Vagina (tissue), 2 donors: ENCODE measurements at places on chromosomes 6 and 20.

DNA sequence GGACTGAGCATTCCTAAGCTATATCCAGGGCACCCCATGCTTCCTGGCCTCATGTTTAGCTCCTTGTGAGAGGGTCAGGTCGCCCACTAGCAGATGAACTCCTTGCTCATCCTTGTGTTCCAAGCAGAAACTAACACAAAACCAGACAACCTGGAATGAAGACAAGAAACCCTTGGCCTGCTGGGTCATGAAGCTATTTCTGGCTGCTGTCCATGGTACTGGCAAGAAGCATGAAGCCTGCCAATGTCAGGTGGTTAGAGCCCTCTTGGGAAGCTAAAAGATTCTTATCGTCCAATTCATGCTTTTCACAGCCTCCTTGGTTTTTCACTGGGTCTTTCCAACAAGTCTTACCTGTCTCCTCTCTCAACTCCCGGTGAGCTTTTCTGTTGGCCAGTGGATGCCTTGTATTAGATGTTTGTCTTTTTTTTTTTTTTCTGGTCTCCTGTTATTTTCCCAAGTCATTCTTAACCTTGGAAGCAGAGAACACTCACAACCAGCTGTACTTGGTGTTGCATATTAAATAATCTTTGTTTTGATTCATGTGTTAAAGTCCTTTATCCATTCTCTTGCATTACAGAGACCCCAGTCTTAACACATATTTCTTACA is 180.3 kb downstream of the ANKRD60 start:
- DNase-seq: no peak

DNA sequence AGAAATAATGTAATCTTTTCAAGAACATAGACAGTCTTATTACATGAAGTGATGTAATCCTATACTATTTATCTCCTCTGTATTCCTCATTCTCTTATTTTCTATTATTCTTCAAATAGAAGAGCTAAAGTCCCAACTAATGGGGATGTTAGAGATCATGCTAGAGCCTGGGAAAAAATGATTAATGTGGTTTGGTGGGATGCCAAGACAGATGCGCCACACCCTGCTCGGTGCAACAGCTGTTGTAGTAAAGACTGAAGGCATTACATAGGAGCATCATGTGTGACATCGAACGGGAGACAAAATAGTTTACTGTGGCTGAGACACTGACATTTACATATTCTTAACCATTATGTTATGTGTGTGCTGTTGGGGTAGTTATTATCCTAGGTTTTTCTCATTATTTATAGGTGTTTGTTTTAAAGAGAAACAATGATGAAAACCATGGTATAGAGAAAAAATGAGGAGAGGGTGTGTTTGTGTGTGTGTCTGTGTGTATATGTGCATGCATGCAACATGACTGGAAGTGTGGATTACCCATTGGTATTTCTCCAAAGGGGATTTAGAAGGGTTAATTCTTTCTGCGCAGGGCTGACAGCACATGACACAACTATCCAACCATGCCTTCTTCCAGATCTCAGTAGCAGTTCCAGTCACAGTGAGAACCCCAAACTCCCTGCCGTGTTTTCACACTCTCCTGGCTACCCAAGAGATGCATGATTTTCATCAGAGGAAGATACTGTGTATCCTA is 155.3 kb downstream of the EYA4 start:
- no peak for DNase-seq

DNA sequence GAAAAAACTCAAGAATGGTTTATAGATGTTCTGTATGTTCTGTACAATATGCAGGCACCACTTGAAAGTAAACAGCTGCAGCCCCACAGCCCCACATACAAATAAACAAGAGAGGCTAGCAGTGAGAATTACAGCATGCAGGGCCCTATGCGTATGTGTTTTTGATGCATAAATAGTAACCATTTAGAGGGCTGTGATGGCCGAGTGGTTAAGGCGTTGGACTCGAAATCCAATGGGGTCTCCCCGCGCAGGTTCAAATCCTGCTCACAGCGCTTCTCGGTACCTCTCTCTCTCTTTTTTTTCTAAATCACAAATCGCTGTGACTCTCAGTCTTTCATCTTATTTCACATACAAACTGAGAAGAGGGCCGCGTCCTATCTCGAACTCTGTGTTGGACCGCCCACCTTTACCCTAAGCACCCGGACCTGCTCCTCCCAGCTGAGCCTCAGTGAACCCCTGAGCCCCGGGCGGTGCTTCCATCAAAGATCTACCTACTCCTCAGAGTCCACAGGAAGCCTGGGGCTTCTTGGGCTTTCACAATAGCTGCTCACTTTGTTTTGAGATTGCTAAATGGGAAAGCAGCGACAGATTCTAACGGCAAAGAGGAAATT is 37.7 kb upstream of the PRSS16 start:
- no peak for DNase-seq

DNA sequence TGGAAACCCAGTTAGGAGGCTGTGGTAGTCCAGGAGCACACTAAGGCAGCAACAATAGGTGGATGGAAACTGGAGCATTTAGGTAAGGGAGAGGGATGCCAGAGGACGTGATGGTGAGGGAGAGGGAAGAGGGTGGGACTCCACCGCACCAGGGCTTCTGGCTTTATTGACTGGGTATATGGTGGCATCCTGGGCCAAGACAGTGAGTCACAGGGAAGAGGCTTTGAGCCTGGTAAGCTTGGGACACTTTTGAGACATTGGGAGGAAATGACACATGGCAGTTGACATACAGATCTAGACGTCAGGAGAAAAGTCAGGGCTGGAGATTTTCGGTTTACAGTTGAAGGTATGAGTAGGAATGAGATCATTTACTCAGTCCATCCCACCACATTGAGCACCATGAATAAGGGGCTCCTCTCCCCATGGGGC is 14.9 kb downstream of the NT5E start:
- DNase-seq: no peak

- DNase-seq: no peak
These were observed 558.9 kb downstream of the PKHD1 start for GRCh38 chr6:51528556-51528955.

- DNase-seq: no peak
These were observed 60.8 kb downstream of the OGFRL1 start for GRCh38 chr6:71349395-71349794.

GRCh38 chr6:20692023-20692422 is 157.8 kb downstream of the CDKAL1 start:
- no peak for DNase-seq

- DNase-seq: no peak
These were observed 80.9 kb upstream of the AFDN start for GRCh38 chr6:167745670-167746389.

DNA sequence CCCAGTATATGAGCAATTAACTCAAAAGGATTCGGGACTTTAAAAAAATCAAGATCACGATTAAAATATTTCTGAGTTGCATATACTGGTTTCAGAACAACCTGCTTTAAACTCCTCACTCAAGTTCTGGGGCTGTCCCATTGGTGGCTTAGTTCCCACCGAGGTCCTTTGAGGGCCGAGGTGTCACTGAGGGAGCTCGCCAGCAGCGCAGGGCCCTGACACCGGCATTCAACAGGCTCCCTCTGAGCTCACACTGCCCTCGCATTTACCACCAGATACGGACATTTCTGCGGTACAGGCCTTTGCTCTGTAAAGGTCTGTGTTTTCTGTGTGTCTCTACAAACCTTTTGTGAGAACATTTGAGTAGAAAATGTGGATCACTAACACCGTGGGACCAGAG is 24.4 kb upstream of the BNIP5 start:
- DNase-seq: no peak

GRCh38 chr6:26452631-26453235 is 5.0 kb upstream of the BTN2A1 start:
- DNase-seq: no peak

DNA sequence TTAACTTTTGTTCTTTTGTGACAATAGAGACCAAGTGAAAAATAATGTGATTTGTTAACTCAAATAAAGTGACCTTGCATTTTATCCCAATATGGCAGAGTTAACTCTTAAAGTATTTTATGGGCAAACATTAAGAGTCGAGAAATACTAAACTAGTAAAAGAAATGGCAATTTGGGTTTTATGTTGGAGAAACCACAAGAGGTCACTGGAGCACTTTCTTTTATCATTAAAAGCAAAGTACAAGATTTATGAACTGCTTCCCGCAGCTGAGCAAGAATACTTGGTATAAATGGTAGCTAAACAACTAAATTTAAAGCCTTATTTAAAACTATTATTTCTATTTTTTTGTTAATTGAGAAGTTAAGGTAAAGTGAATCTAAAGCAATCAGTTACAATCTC is 33.5 kb upstream of the MCM9 start:
- no peak for DNase-seq

- no peak for DNase-seq
These were observed 13.4 kb downstream of the NAPB start for GRCh38 chr20:23407781-23408464.

DNA sequence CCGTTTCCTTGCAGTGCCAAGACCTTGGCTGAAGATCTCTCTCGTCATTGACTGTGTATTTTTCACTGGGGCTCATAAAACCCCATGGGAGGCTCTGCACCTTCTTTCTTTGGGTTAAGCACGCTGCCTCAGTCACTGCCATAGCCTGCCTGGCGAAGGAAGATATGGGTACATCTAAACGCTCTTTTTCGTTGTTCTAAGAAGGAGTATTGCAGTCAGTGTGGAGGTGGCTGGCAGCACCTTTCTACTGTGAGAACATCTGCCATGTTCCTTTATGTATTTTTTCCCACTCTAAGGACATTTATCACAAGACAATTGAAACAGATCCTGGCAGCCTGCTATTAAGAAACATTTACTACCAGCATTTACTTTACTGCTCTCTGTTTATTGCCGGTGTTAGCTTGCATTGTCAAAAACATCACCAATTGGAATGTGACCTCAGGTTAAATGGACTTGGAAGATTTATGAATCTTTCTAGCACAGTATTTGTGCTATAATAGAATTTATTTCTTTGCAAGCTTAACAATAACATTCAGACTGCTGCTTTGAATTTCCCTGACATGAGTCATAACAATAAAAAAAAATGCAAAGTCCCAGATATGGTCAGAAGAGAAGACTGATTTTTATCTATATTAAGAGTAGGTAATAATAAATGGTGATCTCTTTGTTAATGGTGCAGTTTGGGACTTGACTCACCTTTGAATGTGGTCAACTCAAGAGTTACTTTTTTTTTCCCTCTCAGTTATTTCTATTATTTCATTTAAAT is 62.2 kb upstream of the CLDN20 start:
- DNase-seq: no peak

DNA sequence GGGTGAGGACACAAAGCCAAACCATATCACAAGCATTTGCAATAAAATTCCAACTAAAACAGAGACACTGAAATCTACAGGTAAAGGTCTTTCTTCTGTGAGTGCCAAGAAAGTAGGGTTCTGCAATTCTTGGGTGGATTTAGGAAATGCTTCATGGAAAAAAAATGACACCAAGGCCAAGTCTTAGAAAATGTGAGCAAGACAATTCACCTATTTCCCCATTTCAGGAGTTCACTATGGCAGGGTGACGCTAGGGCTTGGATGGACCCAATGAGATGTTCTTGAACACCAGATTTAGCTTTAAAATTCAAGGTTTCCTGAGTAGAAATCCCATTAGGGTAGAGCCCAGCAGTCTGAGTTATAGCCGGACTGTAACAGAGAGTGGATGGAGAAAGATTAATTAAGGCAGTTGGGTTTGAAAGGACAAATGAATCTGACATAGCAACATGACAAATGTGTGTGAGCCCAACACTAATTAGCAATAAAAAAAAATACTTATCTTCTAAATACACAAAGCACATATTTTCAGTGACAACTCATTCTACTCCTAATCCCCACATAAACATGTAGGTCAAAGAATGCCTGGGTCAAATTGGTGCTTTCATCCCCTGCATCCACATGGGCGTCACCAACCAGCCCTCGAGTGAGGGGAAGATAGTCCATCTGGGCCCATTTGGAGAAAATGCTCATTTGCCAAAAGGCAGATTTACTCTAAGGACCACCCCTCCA is 180.4 kb upstream of the JARID2 start:
- DNase-seq: no peak

- no peak for DNase-seq
These were observed 57.1 kb downstream of the AGPAT4 start for GRCh38 chr6:161216616-161217205.

- no peak for DNase-seq
These were observed 98.5 kb downstream of the HDGFL1 start for GRCh38 chr6:22667855-22668254.

- DNase-seq: no peak
These were observed 14.7 kb upstream of the IPCEF1 start for GRCh38 chr6:154371281-154371680.

DNA sequence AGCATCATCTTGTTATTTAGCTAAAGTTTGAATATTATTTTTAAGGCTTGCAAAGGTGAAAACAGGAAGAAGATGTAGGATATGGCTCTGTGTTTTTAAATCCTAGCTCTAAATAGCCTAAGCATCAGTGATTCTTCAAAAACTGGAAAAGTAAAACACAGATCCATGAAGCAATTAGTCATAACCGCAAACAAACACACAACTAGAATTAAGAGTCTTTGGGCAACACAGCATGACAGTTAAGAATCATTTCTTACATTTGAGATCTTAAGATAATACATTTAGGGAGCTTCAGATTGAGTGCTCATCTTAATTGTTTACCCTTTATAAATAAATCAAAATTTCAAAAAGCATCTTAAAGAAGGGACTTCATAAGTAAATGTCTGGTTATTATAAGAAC is 115.8 kb upstream of the MAP7 start:
- no peak for DNase-seq

DNA sequence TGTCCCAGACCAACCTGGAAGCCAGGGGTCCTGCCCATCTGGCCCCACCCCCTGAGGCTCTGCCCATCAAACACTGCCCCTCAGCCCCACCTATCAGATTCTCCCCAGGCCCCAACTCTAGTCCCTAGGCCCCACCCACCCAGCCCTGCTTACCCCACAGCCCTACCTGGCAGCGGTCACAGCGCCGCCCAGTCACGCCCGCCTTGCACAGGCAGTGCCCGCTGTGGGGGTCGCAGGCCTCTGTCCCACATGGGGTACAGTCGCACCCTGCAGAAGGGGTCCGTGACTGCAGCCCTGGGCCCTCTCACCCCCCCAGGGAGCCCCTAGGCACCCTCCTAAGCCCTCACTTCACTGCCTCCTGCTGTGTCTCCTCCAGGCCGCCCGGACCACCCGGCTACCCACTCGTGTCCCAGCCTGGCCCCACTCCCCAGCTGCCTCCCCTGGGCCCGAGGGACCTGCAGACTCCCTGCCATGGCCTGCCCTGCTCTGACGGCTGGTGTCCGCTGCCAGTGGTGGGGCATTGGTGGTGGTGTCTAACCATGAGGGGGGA is 19.8 kb downstream of the ADRM1 start:
- DNase-seq: no peak

DNA sequence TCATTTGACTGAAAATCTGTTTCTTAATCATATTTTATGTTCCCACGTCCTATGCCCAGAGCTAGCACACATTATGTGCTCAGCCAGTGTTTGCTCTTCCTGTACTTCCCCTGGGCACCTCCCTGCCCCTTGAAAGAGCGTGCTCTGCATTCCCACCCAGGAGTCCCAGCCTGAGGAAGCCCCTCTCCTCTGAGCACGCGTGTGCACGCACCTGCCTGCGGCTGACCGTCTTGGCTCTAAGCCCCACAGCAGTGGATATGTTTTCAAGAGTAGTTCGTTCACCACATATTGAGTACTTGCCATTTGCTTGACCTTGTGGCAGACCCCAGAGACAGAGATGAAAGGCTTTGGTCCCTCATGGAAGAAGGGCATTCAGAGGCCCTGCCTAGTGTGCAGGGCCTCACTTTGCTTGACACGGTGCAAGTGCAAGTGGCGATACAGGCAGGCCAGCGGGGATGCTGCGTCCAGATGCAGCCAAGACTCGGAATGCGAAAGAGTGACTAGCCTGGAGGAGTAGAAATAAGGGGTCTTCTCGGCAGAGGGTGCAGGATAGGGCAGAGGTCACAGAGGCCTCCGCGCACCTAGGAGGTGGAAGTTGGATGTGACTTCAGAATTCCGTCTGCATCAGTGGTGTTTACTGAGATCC is 14.1 kb downstream of the SYNDIG1 start:
- DNase-seq: no peak

GRCh38 chr6:22965889-22966288 is 396.5 kb downstream of the HDGFL1 start:
- no peak for DNase-seq
